Dermis blood vessel endothelial cell (primary cell): ENCODE measurements at places on chromosomes 3 and 15.

- DNase-seq = no peak
Measured at GRCh38 chr15:90557186-90558084, 27.7 kb downstream of the CRTC3 start.

DNA sequence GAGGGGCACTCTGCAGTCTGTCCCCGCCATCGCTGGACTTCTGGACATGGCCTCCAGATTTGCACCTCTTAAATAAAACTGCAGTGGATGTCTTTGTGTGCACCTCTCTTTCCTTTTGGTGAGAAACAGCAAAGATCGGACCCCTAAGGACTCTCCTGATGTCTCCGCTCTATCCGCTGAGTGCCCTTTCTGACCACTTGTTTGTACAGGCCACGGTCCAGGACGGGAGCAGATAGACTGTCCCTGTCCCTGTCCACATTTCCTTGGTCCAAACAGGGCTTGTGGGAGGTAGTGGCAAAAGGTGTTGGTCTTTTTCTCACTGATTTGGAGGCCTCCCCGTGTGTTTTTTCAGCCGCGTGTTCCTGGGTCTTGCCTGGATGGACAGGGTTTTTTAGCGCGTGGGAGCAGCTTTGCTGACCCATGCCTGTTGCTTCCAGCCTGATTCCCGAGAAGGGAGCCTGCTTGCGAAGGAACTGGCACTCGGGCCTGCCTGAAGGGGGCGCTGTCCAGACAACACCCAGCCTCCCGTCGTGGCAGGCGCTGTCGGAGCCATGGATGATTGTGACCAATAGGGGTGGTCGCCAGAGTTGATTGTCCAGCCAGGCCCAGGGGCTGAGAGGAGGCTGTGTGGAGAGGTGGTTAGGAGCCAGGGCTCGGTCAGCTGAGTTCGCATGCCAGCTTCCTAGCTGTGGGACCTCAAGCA, 13.2 kb upstream of the STAB1 start:
- peak; percentile 69 for DNase-seq

- DNase-seq = no peak
Measured at GRCh38 chr15:80188251-80188650, 35.5 kb downstream of the FAH start.

- no peak for DNase-seq
Measured at GRCh38 chr15:34155859-34156258, 54.0 kb downstream of the PGBD4 start.

- DNase-seq = no peak
Measured at GRCh38 chr3:52683611-52684010, 2.1 kb downstream of the PBRM1 start.

DNA sequence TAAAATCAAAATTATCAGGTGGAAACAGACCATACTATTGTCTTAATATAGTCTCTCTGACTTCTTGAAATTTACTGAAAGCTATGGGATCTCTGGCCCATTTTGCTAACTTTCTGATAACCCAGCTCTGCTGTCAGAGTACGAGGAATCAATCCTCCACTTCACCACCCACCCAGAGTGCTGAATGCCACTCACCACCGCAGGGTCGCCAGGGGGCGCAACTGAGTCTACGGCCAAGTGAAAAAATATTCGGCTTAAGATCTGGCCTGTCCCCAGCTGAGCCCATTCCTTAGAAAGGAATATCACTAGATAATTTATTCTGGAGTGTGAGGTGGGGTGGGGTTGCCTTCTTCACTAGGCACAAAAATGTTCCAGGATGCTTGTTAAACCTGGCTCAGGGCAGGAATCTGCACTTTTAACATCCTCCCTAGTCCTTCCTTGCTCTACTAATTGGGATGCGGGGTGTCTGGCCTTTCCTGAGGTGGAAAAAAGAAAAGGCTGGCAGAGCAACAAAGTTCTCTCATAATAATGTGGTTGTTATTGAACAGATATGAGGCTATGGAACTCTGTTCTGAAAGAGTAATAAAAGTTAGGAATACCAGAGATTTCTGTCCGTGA, 520.6 kb downstream of the MFSD1 start:
- DNase-seq = peak; percentile 58

DNA sequence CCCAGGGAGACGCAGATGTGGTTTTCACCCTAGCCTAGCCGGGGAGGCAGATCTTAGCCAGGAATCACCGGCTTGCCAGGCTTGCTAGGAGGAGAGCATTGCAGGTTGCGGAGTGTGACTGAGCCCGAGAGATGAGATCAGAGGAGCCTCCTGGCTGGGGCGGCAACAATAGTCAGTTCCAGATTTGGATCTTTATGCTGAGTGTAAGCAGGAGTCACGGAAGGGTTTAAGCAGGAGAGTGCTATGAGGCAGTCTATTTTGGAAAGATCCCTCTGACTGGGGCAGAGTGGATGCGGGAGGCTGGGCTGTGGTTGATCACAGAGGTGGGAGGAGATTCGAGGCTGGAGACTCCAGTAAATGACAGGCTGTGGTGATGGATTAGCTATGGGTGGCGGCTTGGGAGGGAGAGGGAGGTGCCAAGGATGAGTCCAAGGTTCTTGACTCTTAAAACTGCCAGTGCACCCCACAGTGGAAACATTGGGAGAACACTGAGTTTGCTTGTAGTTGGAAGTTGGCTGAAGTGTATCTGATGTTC, 10.4 kb upstream of the BAHD1 start:
- no peak for DNase-seq
